ENCODE measurements at places on chromosomes 4 and X.

GRCh38 chr4:1550122-1551070, 133.7 kb downstream of the FAM53A start:
- no peak for DNase-seq

DNA sequence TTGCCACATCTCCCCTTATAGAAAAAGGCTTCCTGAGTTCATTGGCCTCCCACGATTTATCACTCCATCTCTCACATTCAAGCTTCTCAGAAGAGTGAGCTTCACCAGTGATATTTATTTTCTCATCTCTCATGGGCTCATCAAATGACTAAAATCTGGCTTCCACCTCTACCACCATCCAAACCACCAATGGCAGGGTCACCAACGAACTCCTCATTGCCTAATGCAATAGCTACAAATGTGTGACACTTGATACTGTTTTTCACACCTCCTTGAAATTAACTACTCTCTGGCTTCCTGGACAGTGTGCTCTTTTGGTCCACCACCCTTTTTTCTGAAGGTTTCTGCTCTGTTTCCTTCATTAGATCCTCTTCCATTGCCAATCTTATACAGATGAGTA, 129.0 kb downstream of the SH2D1A start:
- DNase-seq: no peak

- DNase-seq: no peak
Measured at GRCh38 chr4:183434264-183434663, 10.2 kb upstream of the CDKN2AIP start.

GRCh38 chr4:11467931-11468330, 39.2 kb upstream of the HS3ST1 start:
- DNase-seq: no peak

GRCh38 chrX:45479835-45480422, 279.3 kb upstream of the DIPK2B start:
- peak; percentile 41 for DNase-seq

DNA sequence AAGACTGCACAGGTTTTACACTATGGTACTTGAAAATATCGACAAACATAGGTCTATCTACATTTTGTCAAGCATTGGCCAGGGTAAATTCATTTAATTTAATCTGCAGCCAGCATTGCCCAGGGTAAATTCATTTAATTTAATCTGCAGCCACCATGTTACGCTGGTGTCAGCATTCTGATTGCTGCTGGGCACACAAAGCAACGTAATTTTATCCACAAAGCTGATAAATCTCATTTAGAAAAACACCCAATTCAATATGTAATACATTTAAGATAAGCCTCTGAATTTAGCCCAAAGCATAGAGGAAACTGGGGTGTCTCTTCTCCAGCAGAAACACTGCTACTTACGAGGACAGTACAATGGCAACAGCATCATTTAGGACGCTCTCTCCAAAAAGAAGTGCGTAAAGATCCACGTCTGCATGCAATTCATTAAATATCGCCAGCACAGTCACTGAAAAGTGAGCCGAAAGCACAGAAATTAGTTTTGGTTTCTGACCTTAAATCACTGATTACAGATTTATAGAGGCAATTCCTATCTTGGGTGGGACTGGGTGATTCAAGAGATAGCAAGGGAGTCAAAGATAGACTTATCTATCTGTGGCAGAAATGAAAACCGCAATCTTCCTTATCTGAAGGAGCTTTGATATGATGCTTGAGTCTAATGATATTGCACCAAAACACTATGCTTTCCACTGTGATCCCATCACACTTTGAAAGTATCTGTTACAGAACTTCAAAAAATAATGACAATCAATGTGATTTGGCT, 88.8 kb downstream of the CHST7 start:
- no peak for DNase-seq

DNA sequence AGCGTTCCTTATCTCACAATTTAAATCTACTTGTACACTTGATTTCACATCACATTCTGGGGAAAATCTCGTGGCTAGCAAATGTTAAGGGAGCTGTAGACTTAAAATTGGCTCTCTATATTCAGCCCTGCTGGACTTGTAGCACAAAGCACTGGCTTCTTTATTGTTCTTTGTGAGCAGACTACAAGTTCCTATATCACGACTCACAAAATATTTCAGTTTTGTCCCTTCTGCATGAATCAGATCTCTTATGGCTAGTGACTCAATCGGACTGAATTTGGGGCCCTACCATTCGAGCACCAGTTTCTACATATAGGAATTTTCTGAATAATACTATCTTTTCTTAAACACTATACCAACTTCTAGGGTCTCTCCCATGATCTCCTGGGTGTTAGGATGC, 390.1 kb downstream of the ADAM29 start:
- no peak for DNase-seq

DNA sequence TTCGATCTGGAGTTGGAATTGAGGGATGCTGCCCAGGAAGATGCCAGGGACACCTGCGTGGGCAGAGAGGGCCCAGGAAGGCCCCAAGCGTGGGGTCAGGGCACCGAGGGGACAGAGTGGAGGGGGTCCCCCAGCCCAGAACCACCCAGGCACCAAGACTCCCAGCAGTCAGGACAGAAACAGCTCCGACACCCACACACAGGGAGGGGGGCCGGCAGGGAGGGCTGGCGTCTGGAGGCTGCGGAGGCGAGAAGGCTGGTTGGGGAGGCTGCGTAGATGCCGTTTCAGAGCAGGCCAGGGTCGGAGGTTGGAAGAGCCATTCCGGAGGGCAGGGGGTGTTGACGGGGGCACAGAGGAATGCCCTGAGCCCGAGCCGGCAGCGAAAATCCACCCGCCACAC, 23.6 kb downstream of the ATP5ME start:
- no peak for DNase-seq

DNA sequence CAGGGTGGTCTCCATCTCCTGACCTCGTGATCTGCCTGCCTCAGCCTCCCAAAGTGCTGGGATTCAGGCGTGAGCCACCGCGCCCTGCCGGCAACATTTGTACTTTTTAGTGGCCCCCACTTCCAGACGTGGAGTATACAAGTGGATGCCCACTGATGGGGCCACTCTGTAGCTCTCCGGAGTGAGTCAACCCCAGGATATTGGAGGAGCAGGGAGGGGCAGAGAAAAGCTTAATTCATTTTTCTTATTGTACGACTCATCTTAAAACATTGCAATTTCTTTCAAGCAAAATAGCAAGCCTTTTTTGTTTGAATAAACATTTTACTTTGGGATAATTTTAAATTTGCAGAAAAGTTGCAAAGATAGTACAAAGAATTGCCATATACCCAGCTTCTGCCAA, 34.6 kb downstream of the FAM9C start:
- no peak for DNase-seq

All from BJ (cell line).